Stimulated activated CD4-positive, alpha-beta T cell treated with anti-CD3 and anti-CD28 coated beads, Interleukin-1b, Interleukin-23, amount 100 ng/mL, for 1 hour (primary cell): ENCODE measurements at places on chromosomes 6 and 20.

GRCh38 chr6:22664968-22665367, 95.6 kb downstream of the HDGFL1 start:
- DNase-seq: no peak

DNA sequence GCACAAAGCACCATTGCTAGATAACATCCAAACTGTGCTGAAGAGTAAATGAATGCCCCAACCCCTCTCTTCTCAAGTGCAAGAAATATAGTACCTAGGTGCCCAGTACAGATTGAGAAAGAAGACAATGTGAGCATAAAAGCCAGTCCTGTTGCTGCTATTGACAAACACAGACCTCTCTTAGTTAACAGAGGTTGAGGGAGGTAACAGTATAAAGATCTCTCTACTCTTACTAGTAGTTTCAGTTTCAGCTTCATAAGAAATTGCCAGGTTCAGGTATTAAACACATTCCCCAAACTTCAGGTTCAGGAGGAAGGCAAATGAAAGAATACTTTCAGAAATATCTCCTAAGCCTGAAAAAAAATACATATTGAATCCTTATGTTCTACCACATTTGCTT, 31.4 kb downstream of the TBC1D32 start:
- DNase-seq: no peak

DNA sequence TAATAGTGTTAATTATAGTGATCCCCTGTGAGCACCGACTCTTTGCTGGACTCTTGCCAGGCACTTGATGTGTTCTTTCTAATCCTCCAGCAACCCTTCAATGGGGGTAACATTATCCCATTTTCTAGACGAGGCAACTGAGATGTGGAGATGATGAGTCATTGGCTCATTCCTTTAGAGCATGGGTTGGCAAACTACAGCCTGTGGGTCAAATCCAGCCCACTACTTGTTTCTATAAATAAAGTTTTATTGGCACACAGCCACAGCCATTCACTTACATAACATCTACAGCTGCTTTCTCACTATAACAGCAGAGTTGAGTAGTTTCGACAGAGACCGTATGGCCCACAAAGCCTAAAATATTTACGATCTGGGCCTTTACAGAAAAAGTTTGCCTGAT, 249.5 kb upstream of the KCNG1 start:
- DNase-seq: no peak

- no peak for DNase-seq
Observed at GRCh38 chr6:31401403-31401802, 2.0 kb upstream of the MICA start.

DNA sequence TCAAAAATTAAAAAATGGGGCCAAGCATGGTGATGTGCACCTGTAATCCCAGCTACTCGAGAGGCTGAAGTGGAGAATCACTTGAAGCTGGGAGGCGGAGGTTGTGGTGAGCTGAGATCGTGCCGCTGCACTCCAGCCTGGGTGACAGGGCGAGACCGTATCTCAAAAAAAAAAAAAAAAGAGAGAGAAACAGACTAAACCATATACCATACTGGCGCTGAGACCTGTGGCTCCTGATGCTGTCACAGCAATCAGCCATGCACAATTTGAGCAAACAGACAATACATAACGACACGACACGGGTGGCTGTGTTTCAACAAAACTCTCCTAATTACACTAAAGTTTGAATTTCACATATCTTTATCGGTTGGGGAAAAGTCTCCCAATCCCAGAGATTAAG, 14.9 kb upstream of the CBFA2T2 start:
- no peak for DNase-seq

DNA sequence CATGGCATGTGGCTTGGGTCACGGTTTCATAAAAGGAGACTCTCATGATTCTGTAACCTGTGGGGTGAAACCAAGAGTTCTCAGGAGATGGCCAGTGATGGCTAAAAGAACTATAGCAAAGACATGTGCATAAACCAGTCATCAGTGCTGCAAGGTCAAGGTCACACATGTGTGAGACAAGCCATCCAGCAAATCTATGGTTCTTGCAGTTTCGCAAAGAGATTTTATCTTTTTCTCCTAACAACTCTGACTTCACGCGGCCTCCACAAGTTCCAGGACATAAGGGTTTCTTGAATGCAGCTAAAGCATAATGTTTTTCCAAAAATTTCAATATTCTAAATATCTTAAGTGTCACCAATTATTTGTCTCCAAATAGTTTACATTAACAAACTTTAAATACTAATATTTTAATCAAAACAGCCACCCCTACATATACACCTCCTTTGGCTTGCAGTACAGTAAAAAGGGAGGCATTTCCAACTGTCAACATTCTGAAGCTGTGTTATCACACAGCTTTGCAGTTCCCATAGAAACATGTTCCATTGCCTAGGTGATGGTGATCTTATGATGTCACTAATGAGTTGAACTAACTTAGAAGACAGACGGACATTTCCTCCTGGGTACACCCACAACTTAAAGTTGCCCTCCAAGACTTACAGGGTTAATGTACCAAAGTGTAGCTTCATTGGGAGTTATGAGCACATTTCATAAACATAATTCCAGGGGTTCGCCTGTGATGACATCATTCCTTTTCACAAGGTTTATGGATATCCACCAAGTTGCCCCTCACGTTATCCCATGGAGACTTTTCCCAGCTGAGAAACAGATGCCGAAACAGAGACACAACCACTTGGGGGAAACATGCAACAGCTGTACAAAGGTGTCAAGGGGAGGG, 250.9 kb upstream of the PDE10A start:
- no peak for DNase-seq

- DNase-seq: no peak
Observed at GRCh38 chr20:32192698-32193097, 14.8 kb downstream of the PLAGL2 start.

DNA sequence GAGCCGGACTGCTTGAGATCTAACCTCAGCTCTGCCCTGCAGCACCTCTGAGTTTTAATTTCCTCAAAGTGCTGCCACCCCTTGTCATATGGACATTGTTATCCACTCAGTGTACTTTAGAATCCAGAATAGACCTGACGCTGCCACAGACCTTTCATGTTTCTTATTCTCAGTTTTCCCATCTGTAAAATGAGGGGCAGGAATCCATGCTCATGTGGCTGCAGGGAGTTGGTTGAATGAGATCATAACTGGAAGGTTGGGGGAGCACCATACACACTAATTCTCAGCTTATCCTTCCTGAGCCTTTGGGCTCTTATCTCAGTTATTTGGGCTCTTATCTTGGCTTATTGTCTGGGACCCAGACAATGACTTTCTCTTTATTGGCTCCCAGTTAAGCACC, 2.3 kb downstream of the PABPC1L start:
- no peak for DNase-seq

- no peak for DNase-seq
Observed at GRCh38 chr6:87959083-87959482, 88.6 kb upstream of the SPACA1 start.

GRCh38 chr6:35662999-35663398, 25.7 kb downstream of the FKBP5 start:
- DNase-seq: no peak

DNA sequence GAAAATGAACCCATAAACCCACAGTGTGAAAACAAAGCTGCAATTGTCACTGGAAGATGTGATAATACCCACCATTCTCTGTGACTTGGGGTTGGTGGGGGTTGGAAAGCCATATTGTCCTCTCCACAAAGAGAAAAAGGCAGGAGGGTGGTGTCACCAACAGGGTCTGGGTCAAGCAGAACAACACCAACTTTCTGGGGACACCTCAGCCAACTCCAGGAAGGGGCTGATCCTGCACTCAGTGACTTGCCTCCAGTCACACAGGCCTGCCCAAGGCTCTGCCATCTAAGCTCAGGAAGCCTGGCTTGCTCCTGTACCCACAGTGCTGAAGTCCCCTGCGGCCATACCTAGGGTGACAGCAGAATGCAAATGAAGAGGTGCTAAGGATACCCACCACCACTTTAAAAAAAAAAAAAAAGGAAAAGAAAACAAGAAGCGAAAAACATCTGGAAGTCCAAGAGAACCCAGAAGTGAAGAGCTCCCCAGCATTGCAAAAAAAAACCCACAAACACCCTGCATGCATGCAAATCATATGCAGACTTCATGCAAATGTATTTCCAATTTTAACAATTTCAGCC, 110.6 kb downstream of the PREX1 start:
- no peak for DNase-seq

DNA sequence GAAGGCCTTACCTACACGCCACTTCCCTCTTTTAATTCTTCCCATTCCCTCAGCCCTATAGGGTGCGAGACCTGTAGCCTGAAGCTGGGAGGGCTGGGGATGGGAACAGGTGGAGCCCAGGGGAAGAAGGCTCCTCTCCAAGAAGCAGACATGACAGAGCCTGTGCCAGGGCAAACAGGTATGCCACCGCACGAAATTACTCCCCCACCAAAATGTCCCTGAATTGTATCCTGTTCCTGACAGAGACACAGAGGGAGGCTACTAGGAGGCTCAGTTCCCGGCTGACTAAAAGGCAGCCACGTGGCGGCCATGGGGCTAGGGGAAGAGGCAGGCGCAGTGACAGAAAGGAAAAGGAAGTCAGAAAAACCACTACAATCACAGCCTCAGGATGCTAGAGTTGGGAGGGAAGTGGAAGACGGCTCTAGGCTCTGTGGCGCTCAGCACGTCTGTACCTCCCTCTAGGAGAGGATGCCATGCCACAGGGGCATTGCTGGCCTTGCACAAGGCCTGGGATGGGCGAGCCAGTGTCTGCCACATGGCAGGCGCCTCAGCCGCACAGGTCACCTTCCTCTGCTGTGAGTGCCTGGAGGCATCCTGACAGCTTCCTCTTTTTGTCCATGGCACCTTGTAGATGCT, 27.7 kb downstream of the TFEB start:
- no peak for DNase-seq
